ENCODE measurements at places on chromosomes 5 and 9. TPM values are rescaled to one million over a fixed set of nuclear protein-coding genes. Genes with fewer than 3 reads are reported as not detected.

RANBP3L gene
- 3.4 TPM for total RNA-seq

FOXD4L6 gene
- total RNA-seq = not detected

- H3K27ac ChIP-seq = no peak overlapping the region
- no peaks in the 10 kb centered on the region for H3K4me1 ChIP-seq
- H3K27me3 ChIP-seq = peaks cover 26% of the 10 kb centered on the region
- no peaks in the 10 kb centered on the region for H3K36me3 ChIP-seq
Observed at GRCh38 chr5:161544350-161544765, 2.2 kb downstream of the GABRB2 start.

- H3K4me1 ChIP-seq = no peaks in the 10 kb centered on the region
- DNase-seq = no peak
- H3K36me3 ChIP-seq = no peaks in the 10 kb centered on the region
- no peaks in the 10 kb centered on the region for H3K27me3 ChIP-seq
Observed at GRCh38 chr5:132688536-132689339, 14.9 kb downstream of the IL4 start.

- H3K4me3 ChIP-seq = no peak overlapping the region
- no peak for DNase-seq
- H3K27me3 ChIP-seq = no peaks in the 10 kb centered on the region
- H3K4me1 ChIP-seq = no peaks in the 10 kb centered on the region
Observed at GRCh38 chr5:1048162-1048721, 39.6 kb downstream of the NKD2 start.

ABITRAM gene
- total RNA-seq = 7.6 TPM

- H3K27me3 ChIP-seq = no peaks in the 10 kb centered on the region
- no peak for DNase-seq
- no peaks in the 10 kb centered on the region for H3K4me1 ChIP-seq
- no peak overlapping the region for H3K4me3 ChIP-seq
- no peaks in the 10 kb centered on the region for H3K36me3 ChIP-seq
Observed at GRCh38 chr9:131614340-131614915, 69.1 kb downstream of the PRRT1B start.

DNA sequence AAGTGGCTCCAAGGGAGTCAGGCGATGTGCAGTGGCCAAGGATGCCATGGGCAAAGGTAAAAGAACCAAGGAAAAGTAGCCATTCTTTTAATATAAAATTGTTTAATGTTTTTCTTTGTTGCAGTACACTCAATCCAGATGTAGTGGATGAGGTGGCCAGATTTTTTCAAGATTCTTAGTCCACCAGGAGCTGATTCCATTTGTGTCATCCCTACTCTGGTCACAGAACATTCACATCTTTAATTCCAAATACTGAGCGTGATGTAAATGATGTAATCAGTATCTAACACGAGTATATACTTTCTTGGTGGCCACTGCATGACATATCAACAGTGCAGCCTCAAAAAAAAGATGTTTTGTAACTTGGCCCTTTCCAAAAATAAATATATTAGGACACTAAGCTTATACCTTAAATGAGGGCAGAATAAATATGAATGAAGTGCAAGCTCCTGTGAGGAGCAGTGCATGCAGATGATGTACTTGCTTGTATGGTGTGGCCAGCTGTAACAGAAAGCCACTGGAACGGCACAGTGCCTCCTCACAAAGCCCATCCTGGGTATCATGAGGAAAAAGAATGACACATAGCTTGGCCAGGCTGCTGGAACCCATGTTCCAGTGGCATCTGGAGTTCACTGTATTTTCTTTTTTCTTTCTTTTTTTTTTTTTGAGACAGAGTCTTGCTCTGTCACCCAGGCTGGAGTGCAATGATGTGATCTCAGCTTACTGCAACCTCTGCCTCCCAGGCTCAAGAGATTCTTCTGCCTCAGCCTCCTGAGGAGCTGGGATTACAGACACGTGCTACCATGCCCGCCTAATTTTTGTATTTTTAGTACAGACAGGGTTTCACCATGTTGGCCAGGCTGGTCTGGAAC lies 6.5 kb upstream of the SPATA24 start:
- no peak overlapping the region for H3K4me3 ChIP-seq
- H3K4me1 ChIP-seq = peaks cover 4% of the 10 kb centered on the region
- no peak for DNase-seq
- H3K27ac ChIP-seq = no peak overlapping the region

GRCh38 chr5:55864606-55865541 lies 13.7 kb downstream of the IL31RA start:
- no peaks in the 10 kb centered on the region for H3K4me1 ChIP-seq
- H3K27me3 ChIP-seq = no peaks in the 10 kb centered on the region
- H3K36me3 ChIP-seq = no peaks in the 10 kb centered on the region
- no peak overlapping the region for H3K27ac ChIP-seq
- H3K4me3 ChIP-seq = no peak overlapping the region

DNA sequence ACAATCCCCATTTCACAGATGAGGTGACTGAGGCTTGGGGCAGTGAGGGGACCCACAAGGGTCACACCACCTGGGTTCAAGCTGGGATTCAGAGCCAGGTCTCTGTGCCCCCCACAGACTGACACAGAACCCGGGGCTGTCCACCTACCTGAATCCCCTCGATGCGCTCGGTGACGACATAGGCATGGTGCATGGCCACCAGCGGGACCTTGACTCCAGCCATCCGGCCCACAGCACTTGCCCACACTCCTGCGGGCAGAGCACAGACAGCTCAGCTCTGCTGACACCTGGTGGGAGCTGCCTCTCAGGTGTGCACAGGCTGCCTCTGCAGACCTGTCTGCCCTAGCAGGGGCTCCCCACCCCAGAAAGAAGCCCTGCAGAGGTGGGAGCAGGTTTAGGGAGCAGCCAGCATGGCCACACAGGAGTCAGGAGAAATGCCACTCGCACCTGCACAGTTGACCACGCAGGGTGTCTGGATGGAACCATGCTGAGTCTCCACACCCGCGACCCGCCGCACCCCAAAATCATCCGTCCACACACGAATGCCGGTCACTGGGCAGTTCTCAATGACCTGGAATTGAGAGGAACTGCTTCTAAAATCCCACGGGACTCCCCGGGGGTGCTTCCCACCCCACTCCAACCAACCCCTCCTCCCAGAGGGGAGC lies 8.4 kb downstream of the SARDH start:
- H3K36me3 ChIP-seq = no peaks in the 10 kb centered on the region
- no peaks in the 10 kb centered on the region for H3K4me1 ChIP-seq
- no peak overlapping the region for H3K27ac ChIP-seq
- H3K4me3 ChIP-seq = no peak overlapping the region

GRCh38 chr9:37452611-37453010 lies 12.6 kb downstream of the ZBTB5 start:
- no peaks in the 10 kb centered on the region for H3K36me3 ChIP-seq
- H3K27ac ChIP-seq = no peak overlapping the region
- no peaks in the 10 kb centered on the region for H3K27me3 ChIP-seq
- H3K4me1 ChIP-seq = no peaks in the 10 kb centered on the region

RFESD gene
- 1.4 TPM for total RNA-seq

DNA sequence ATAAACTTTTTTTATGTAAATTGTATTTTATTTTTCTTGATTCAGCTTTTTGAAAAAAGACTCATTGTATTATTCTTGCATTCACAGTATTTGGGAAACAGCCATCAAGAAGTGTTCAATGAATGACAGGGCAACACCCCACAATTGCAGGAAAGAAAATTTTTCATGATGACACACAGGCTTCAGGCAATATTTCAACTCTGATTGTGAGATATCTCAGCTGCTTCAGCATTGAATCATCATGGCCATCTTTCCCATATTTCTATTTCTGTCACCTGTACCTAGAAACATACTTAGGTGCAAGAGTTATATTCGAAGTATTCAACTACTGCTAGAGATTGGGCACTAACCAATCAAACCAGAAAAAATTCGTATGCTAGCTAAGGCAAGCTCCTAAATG lies 446.0 kb downstream of the ISL1 start:
- no peak overlapping the region for H3K4me3 ChIP-seq
- DNase-seq = no peak
- H3K27me3 ChIP-seq = no peaks in the 10 kb centered on the region
- H3K36me3 ChIP-seq = no peaks in the 10 kb centered on the region
- H3K4me1 ChIP-seq = no peaks in the 10 kb centered on the region

TAF1L gene
- not detected for total RNA-seq

- no peaks in the 10 kb centered on the region for H3K27me3 ChIP-seq
- H3K36me3 ChIP-seq = no peaks in the 10 kb centered on the region
- no peak overlapping the region for H3K27ac ChIP-seq
Observed at GRCh38 chr9:20002011-20002410, 213.2 kb upstream of the SLC24A2 start.

DNA sequence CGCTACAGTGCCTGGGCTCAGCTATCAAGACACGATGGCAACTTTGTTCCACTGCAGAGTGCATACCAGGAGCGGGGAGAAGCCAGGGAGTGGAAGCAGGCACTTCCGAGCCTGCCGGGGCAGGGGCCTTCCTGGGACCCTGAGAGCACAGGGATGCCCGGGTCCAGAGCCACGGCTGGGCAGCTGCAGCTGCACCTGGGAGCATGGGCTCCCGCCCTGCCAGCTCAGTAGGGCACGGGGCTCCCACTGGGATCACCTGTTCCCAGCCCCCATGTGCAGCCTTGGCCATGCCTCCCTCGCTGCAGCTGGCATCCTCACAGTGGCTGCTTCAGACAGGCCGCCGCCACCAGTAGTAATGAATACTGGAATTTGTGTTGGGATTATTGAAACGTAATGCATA lies 391.5 kb downstream of the KDM4C start:
- peaks cover 8% of the 10 kb centered on the region for H3K4me1 ChIP-seq
- no peaks in the 10 kb centered on the region for H3K27me3 ChIP-seq
- no peaks in the 10 kb centered on the region for H3K36me3 ChIP-seq
- H3K4me3 ChIP-seq = no peak overlapping the region

GRCh38 chr5:17910318-17910717 lies 276.1 kb downstream of the TAF11L14 start:
- no peak for DNase-seq
- H3K27ac ChIP-seq = no peak overlapping the region
- H3K4me3 ChIP-seq = no peak overlapping the region

DNA sequence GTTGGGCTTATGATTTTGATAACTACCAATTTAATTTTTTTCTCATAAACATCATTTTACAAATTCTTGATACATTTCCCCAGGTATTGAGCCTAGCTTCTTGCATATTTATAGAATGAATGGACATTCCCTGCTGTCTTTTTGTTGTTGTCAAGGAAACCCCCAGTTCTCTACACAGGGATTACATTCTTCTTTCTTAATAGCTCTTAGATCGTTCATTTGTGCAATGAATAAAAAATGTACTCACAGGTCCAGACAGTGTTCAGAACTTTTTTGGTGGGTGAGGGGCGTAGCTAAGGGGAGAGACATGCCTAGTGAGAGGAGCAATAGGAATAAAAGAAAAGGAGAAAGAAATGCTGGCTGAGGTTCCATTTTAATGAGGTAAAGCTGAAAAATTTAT lies 58.6 kb downstream of the VCAN start:
- DNase-seq = no peak
- no peaks in the 10 kb centered on the region for H3K27me3 ChIP-seq
- no peak overlapping the region for H3K27ac ChIP-seq
- no peak overlapping the region for H3K4me3 ChIP-seq
- no peaks in the 10 kb centered on the region for H3K4me1 ChIP-seq
- H3K36me3 ChIP-seq = no peaks in the 10 kb centered on the region

GRCh38 chr9:84554069-84554664 lies 115.4 kb upstream of the NTRK2 start:
- H3K27me3 ChIP-seq = no peaks in the 10 kb centered on the region
- H3K36me3 ChIP-seq = no peaks in the 10 kb centered on the region
- H3K4me3 ChIP-seq = no peak overlapping the region
- H3K27ac ChIP-seq = no peak overlapping the region

- no peaks in the 10 kb centered on the region for H3K27me3 ChIP-seq
- no peak overlapping the region for H3K27ac ChIP-seq
- H3K4me1 ChIP-seq = no peaks in the 10 kb centered on the region
Observed at GRCh38 chr9:2216591-2216990, 201.4 kb downstream of the SMARCA2 start.

OLFML2A gene
- 0.74 TPM for total RNA-seq

SARDH gene
- total RNA-seq = 67.3 TPM

DNA sequence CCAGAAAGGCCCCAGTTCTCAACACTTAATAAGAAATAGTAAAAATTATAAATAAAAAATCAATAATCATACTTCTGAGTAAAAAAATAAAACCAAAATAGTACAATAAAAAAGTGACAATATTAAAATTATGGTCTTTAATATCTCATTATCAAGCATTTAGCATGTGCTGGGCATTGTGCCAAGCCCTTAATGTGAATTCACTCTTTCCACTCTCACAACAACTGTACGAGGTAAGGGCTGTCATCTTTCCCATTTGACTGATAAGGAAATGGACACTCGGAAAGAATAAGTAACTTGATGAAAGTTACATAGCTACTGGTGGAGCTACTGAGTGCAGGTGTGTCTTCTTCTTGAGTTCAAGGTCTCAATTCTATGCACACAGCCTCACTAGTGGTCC lies 43.6 kb downstream of the SEC61B start:
- H3K27ac ChIP-seq = no peak overlapping the region
- H3K4me3 ChIP-seq = no peak overlapping the region
- DNase-seq = no peak
- no peaks in the 10 kb centered on the region for H3K4me1 ChIP-seq
- no peaks in the 10 kb centered on the region for H3K27me3 ChIP-seq
- H3K36me3 ChIP-seq = no peaks in the 10 kb centered on the region

GRCh38 chr5:180625125-180625790 lies 24.1 kb downstream of the FLT4 start:
- no peak for DNase-seq
- no peak overlapping the region for H3K27ac ChIP-seq
- H3K36me3 ChIP-seq = no peaks in the 10 kb centered on the region
- no peaks in the 10 kb centered on the region for H3K27me3 ChIP-seq
- H3K4me1 ChIP-seq = no peaks in the 10 kb centered on the region

PCDHGA12 gene
- 1.6 TPM for total RNA-seq

SH3TC2 gene
- 0.57 TPM for total RNA-seq

DNA sequence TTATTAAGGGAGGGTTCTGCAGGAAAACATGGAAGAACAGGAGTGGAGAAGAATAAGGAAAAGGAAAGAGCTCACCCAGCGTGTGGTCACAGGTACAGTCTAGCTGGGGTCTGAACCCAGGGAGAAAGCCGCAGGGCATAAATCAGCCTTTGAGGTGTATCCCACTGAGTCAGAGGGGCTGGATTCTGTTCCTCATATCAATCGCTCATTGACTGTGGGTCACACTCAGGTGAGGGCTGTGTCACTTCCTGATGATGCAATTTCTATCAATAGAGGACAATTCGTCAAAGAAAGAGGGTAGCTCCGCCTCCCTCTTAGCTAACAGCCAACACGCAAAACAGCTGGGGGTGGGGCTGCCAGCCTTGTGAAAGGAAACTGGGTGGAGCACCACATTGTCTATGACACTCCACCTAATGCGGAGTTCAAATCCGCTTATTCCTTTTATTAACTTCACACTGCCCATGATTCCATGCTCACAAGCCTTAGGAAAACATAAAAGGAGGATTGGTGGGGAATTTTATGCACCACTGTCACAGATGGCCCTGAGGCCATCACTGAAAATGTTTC lies 176.2 kb downstream of the ICE1 start:
- no peaks in the 10 kb centered on the region for H3K27me3 ChIP-seq
- no peak for DNase-seq
- H3K36me3 ChIP-seq = no peaks in the 10 kb centered on the region
- no peaks in the 10 kb centered on the region for H3K4me1 ChIP-seq
- no peak overlapping the region for H3K4me3 ChIP-seq
